ENCODE measurements at places on chromosomes 1 and 21. TPM values are rescaled to one million over a fixed set of nuclear protein-coding genes. Genes with fewer than 3 reads are reported as not detected.

Gene KDF1
- total RNA-seq: 3.2 TPM

Gene FAM72A
- 29.2 TPM for total RNA-seq

Gene ZNF683
- total RNA-seq: not detected

Gene PRDM16
- 22.3 TPM for total RNA-seq

Gene HES5
- not detected for total RNA-seq

Gene C1orf56
- 2.7 TPM for total RNA-seq

Gene IVL
- not detected for total RNA-seq

Measured in Panc1 (cell line).